Jurkat, Clone E6-1 (cell line): ENCODE measurements at places on chromosomes 5 and 9.

DNA sequence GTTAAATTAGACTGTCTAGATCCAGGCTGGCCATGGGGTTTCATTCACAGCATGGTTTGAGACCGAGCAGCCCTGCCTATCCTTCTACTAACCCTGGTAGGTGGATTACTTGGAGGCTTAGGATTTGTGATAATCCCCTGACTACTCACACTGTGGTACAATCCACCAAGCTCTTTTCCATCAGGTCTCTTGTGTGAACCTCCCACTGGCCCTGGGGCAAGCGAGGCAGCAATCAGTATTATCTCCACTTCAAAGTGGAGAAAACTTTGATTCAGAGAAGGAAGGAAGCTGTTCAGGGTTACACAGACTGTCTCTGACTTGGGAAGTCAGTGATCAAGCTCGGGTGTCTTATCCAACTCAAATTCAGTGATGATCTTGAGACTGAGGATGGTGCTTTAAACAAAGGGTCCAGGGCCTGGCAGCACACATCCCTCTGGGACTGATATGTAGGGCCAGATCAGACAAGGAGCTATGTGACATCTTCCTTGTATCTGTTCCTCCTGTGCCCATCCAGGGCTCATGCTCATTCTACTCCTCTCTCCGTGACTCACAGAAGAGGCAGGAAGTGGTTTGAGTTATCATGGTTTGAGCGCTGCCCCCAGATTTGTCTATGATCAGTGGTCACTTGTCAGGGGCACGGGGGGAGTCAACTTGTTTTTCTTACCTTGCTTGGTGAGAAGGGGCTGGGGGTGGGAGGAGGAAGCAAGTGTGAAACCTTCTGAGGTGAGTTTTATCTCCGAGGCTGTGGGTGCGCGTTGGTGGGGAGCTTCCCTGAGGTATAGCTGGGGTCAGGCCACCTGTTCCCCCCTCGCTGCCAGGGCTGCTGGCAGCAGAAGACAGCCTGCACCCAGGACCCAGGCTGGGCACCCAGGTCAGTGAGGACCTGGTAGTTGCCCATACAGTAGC is 48.6 kb downstream of the RGS3 start:
- DNase-seq, result peak; percentile 55

GRCh38 chr9:126661521-126662251 is 48.0 kb downstream of the LMX1B start:
- DNase-seq, result no peak

DNA sequence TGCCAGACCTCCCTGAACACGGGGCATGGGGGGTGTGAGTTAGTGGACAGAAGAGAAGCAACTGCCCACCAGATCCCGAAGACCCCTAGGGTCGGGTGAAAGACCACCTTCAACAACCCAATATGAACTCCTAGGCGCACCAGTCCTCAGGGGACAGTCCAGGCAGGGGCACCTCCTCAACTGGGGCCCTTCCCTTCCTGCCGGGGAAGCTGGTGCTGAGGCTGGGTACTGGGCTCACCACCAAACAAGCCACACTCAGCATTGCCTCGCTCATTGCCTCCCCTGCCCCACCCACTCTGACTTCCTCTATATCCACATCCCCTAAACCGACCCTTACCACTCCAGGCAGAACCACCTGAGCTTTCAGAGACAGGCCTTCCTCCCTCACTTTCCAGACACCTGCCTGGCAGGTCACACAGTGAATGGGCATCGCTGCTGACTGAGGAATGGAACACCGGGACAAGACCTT is 42.5 kb downstream of the SEMA4D start:
- DNase-seq, result peak; percentile 67

DNA sequence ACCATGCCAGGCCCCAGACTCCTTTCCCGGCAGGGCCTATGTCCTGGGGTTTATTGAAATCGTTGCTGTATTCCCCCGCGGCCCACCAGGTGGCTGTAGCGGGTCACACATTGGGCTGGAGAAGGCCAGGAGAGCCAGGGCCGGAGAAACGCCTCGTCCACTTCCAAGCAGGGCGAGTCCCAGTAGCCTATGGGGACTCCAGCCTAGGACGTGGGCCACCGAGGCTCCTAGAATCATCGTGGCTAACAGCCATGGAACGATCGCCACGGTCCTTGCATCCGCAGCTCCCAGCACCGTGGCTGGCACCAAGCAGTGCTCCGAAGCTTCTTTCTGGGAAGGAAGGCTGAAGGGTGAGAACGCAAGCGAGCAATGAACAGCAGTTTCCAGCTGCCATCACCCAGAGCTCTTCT is 87.7 kb downstream of the ENTREP1 start:
- no peak for DNase-seq

DNA sequence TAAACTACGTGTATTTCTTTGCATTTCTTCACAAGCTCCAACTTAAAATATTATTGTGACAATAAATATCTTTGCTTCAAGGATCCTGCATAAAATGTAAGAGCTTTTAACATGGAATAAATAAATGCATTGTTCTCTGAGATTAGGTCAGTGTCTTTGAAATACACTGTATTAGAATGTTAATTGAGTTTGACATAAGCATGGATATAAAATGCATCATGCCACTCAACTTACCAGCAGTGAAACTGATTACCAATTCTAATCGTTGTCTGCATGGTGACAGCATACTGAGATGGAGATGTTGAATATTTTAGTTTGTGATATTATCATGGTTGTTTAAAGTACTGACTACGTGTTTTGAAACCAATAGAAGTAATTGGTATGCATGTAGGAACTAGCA is 555.3 kb upstream of the ZNF608 start:
- no peak for DNase-seq

- DNase-seq, result no peak
Measured at GRCh38 chr9:35871545-35871944, 1.3 kb upstream of the OR13J1 start.
